ENCODE measurements at places on chromosomes 1 and 21.

DNA sequence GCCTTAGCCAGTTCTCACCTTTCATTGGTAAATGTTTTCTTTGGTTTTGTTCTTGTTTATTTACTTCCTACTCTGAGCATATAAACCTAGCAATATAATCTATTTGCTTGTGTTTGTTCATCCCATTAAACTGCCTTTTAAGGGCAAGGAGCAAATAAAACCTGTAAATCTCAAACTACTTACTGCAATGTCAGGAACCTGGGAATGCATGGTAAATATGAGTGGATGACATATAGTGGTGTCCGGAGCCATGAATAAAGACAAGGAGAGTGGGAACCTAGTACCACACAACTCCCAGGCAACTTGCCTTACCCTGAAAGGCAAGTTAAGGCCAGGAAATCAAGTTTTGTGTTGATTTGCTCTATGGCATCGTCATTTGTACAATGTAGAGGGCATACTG is 1133.7 kb upstream of the NCAM2 start:
- DNase-seq: no peak

DNA sequence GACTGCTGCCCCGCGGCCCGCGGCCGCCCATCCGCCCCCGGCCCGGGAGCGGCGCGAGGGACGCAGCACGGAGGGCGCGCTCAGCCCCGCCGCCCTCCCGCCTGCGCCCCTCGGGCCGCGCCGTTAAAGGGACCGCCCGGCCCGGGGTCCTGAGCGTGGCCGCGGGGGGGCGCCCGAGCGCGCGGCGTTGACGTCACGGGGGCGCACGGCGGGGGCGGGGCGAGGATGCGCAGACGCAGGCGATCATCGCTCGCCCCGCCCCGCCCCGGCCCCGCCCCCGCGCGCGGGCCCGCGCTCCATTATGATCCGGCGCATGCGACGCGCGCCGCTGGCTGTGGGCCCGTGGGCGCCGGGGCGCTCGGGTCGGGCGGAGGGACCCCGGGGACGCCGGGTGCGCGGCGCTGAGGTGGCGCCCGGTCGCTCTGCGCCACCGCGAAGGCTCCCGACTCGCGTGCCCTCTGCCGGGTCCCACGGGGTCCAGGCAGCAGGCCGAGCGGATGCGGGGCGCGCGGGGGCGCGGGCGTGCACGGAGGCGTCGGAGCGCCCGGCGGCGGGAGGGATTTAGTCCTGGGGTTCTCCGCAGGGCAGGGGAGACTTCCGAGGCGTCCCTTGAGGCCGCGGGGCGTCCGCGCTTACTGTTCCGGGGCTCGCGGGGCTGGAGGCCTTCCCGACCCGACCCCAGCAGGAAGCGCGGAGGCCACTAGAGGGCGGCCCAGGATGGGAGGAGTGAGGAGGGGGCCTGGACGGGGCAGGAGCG is at the start of gene DVL1:
Gene DVL1, minus strand, starts transcription at position 163 of the 757 bp plus-strand sequence. CDS start 353 bp downstream, outside the sequence.
- DNase-seq: peak; percentile 45

DNA sequence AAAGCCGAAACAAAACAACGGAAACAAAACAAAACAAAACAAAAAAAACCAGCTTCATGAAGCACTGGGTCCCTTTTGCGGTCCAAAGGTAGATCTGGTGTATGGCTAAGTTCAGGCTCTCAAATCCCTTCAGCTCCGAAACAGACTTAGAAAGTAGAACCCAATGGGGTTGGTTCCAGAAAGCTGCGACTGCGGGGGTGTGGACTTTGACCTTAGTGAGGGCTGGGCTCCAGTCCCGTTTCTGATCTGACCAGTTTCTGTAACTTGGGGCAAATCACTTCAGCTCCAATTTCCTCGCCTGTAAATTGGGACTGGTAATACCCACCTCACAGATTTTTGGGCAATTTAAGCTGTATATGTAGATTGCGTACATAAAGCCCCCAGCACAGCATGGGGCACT is 105.2 kb downstream of the ZSCAN20 start:
- DNase-seq: no peak

DNA sequence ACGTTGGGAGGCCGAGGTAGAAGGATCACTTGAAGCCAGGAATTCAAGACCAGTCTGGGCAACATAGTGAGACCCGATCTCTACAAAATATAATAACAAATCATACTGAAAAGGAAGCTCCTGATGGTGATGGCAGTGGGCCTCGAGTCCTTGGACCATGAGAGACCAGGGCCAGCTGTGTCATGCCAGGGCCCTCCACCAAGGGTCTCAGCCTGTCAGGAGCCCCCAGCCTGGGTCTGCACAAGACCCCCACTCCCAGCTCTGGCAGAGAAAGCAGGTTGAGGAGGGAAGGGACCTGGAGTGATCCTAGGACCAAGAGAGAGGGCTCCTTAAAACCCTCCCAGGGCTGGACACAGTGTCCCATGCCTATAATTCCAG is 6.7 kb upstream of the CTRC start:
- no peak for DNase-seq

DNA sequence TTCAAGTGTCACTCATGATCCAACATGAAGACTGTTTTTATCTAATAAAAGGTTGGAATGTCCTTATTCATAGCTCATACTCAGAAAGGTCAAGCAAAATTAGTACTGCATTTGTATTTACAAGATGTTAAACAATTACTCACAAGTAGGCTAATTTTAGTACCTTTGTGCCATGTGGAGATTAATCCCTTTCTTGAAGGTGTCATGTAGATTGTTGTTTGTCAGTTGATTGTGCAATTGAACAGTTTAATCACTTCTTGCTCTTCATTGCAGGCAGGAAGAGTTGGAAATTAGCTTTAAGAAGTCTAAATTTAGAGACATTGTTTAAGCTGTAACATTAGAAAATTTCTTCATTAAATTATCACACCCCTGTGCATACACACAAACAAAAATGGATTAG is 847.1 kb downstream of the KCNT2 start:
- DNase-seq: no peak

DNA sequence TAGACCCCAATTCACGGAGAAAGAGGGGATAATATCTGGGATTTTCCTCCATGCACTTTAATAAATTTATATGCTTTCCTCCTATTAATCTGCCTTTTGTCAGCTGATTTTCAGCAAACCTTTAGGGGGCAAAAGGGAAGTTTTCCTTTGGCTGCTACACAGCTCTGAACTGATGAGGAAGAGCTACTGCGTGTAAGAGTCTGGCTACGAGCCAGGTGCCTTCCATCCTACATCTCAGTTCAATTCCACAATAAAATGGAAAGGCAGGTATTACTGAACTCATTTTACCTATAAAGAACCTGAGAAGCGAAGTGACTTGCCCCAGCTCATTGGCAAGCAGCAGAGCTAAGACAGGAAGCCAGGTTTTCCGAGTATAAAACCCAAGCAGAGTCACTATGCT is 28.3 kb upstream of the ZNF326 start:
- no peak for DNase-seq

DNA sequence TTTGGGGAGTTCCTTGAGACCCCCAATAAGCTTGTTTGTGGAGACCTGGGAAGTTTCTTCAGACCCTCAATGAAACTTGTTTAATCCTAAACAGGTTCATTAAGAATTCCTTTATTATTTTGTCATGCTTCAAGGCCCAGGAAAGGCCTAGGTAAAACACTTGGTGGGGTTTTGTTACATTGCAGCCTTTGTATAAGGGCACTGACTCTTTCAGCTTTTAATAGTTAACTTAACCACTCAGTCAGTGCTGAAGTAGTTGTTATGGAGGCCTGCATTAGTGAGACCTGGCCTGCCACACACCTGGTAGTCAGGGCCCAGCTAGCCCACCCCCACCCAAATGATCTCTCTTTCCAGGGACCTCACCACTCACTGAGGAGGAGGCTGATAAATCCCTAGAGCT is 103.7 kb downstream of the FCRL5 start:
- DNase-seq: no peak

- DNase-seq: peak; percentile 19
These were observed 682 bp downstream of the SUCO start for GRCh38 chr1:172533513-172534151.

- peak; percentile 26 for DNase-seq
These were observed 102.8 kb downstream of the CASZ1 start for GRCh38 chr1:10693497-10694273.

GRCh38 chr1:16251381-16251780 is 14.4 kb upstream of the CPLANE2 start:
- no peak for DNase-seq

GRCh38 chr1:228064296-228064695 is 18.2 kb upstream of the ARF1 start:
- DNase-seq: no peak

- DNase-seq: no peak
These were observed 20.2 kb upstream of the SLC19A1 start for GRCh38 chr21:45562402-45562801.

- no peak for DNase-seq
These were observed 123.6 kb downstream of the GABPA start for GRCh38 chr21:25858325-25858724.

DNA sequence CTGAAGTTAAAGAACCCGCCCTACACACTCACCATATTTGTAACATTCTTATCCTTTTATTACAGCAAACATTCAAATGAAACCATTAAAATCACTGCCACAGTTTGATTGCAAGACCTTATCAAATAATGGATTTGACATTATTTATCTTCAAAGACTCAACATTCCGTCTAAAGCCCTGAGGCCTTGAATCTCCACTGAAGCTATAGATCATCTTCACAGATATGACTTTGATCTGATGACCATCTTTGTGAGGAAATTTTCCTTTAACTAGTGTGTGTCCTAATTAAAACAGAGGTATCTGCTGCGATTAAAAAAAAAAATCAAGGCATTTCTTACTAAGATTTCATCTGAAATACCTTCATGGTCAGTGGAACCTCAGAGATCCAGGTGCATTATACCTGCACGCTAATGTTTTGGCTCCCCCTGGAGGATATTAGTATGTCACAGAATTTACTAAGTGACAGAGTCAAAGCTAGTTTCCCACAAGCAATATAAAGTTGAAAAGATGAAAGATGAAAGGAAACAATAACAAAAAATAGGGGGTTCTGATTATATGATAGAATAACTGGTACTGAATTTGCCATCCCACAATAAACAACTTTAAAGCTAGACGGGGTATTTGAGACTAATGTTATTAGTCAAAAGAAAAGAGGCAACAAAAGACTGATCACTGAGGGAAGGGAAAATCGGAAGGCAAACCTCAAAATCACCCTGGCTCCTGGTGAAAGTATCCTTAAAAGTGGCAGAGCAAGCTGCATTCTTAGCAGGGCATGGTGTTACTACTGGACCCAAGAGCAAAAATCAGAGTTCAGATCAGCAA is 923.4 kb downstream of the NCAM2 start:
- DNase-seq: no peak

DNA sequence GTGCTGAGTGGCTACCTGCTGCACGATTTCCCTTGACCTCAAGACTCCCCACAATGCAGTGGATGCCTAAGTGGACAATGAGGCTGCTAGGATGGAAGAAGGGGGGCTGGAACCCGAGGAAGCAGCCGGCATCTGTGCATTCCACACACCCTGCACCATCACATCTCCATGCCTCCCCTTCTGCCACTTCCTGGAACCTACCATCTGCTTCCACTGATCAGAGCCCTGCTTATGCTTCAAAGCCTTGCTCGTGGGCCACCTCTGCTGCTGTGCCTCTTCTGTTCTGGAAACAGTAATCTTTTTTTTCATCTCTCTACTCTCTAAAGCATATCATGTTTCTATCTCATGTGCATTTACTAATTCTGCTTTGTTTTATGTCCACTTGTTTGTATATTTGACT is 66.2 kb upstream of the WDR26 start:
- DNase-seq: no peak

DNA sequence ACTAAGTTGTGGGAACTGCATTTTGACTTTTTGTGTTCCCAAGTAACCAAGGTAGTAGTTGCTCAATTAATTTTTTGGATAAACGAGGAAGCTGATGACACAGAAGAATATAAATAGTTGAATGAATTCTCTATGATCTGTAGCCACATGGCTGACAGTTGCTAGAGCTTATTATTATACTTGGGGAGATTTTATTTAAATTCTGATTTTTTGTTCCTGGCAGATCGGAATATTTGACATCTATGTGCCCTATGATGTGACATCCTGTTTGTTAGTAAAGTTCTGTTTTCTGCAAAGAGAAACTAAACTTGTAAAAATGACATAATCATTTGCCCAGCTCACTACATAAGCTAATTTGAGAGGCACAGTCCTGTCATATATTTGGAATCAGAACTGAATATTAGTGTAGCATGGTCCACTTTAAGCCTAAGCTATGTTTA is 9.7 kb upstream of the LYST start:
- DNase-seq: no peak

GRCh38 chr1:224881762-224882211 is 47.7 kb upstream of the DNAH14 start:
- DNase-seq: no peak

DNA sequence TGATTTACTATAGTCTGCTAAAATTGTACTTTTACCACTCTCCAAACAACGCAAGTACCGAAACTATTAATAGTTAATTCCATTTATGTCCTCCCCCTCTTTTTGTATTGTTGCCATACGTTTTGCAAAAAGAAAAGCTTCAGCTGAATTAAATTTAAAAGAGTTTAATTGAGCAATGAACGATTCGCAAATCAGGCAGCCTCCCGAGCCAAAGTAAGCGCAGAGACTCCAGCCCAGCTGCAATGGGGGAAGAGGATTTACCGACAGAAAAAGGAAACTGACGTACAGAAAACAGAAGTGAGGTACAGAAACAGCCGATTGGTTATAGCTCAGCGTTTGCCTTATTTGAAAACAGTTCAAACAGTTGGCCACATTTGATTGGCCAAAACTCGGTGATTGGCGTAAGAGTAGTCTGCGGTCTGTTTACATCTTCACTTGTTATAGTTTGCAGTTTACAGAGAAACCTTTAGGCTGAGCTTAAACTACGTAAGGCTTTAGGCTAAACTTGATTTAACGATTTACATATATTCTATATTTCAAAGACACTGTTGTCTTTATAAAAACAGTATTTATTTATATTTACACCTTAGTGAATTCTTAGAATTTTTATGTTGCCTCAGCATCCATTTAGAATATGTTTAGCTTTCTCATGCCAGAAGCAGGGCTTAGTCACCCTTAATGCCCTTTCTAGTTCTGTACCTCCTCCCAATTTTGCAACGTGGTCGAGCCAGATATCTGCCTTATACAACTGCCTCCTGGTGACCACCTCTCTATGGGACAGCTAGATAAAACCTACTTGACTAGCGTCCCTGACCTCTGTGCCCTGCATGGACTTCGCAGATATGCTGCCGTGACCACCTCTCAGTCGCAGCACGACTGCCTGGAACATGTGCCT is 23.8 kb downstream of the CR1 start:
- no peak for DNase-seq

- no peak for DNase-seq
These were observed 98.6 kb downstream of the RNF220 start for GRCh38 chr1:44503625-44504024.

- DNase-seq: no peak
These were observed 64.9 kb downstream of the TMEM53 start for GRCh38 chr1:44609412-44609767.

DNA sequence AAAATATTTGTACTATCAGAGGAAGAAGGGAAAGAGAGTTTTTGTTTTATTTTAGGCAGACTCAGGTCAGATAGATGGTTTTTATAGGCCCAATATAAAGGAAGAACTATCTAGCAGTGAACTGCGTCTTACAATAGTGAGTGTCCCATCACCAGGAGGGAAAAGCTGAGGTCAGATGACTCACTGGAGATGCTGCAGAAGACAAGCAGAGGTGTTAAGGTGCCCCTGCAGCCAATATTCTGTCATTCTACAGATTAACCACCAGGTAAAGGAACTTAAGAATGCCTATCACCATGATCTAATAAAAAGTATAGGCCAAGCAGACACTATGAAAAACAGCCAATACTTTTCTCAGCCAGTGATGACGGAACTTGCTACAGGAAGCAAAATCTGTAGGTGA is 29.6 kb downstream of the IVNS1ABP start:
- no peak for DNase-seq

- DNase-seq: no peak
These were observed 671 bp downstream of the OMA1 start for GRCh38 chr1:58545591-58546519.
